ENCODE measurements at places on chromosomes 1 and 21.

GRCh38 chr1:54839824-54840223, 38.7 kb upstream of the TTC22 start:
- DNase-seq, result no peak

- no peak for DNase-seq
Measured at GRCh38 chr1:227223171-227223806, 95.0 kb downstream of the CDC42BPA start.

DNA sequence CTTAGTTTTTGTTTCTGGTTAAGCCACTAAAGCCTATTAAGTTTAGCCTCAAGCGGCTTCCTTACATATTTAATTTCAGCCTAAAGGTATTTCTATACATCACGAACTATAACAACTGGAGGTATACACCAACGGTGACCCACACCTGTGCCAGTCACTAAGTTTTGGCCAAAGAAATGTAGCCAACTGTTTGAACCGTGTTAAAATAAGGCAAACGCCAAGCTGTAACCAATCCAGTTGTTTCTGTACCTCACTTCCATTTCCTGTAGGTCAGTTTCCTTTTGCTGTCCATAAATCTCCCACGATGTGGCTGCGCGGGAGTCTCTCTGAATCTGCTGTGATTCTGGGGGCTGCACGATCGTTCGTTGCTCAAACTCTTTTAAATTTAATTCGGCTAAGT, 5.6 kb upstream of the ERO1B start:
- no peak for DNase-seq

DNA sequence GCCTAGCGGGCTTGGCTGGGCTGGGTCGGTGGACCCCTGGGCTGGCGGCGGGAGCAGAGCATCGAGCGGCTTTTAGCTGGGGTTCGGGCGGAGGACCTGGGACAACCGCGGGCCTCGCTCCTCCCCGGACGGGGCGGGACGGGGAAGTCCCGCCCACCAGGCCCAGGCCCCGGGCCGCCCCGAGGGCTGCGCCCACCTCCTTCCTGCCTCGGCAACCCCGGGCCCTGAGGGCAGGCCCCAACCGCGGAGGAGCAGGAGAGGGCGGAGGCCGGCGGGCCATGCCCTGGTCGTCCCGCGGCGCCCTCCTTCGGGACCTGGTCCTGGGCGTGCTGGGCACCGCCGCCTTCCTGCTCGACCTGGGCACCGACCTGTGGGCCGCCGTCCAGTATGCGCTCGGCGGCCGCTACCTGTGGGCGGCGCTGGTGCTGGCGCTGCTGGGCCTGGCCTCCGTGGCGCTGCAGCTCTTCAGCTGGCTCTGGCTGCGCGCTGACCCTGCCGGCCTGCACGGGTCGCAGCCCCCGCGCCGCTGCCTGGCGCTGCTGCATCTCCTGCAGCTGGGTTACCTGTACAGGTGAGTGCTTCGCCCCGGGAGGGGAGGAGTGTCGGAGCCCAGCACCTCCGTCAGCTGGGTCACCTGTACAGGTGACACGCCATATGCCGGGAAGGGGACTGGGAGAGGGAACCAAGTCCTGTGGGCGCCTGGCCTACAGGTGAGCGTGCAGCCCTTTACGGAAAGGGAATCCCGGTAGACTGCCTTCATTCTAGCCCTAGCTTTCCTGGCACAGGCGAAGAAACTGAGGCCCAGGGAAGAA, at the start of gene XKR8:
Gene XKR8, plus strand, starts transcription at position 182 of the 812 bp plus-strand sequence. Its CDS starts 97 bp downstream, at position 279.
- DNase-seq, result peak; percentile 79

GRCh38 chr1:43847290-43847689, 86.3 kb upstream of the ARTN start:
- no peak for DNase-seq

- no peak for DNase-seq
Measured at GRCh38 chr1:221832151-221832550, 90.3 kb upstream of the DUSP10 start.

GRCh38 chr21:34997294-34997693, 51.8 kb downstream of the RUNX1 start:
- DNase-seq, result no peak

- DNase-seq, result no peak
Measured at GRCh38 chr1:31949862-31950261, 11.7 kb upstream of the PTP4A2 start.

DNA sequence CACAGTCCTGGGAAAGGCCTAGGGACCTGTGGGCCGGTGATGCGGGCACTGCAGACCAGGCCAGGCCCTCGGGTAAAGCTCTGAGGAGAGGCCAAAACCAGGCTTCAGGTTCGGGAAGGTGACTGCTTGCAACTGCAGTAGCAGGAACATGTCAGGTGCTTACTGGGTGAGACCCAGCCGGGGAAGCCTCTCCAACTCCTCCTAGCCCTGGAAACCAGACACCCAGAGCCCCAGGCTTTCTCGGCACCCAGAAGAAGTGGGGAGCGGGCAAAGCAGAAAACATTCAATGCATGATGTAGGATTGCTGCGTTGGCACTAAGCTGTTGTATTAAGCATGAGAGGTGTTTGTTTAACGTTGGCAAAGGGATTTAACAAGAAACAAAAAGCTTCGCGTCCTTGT, 20.2 kb upstream of the GNPAT start:
- DNase-seq, result no peak

Measured in stimulated activated CD4-positive, alpha-beta T cell treated with anti-CD3 and anti-CD28 coated beads, Interleukin-2, amount 100 ng/mL, for 4 hours (primary cell).